Transverse colon (tissue), 4 donors: ENCODE measurements at places on chromosomes 7 and 10. TPM values are rescaled to one million over a fixed set of nuclear protein-coding genes. Genes with fewer than 3 reads are reported as not detected.

GRCh38 chr7:14309432-14309831 lies 320.0 kb upstream of the ETV1 start:
- DNase-seq, result no peak

DNA sequence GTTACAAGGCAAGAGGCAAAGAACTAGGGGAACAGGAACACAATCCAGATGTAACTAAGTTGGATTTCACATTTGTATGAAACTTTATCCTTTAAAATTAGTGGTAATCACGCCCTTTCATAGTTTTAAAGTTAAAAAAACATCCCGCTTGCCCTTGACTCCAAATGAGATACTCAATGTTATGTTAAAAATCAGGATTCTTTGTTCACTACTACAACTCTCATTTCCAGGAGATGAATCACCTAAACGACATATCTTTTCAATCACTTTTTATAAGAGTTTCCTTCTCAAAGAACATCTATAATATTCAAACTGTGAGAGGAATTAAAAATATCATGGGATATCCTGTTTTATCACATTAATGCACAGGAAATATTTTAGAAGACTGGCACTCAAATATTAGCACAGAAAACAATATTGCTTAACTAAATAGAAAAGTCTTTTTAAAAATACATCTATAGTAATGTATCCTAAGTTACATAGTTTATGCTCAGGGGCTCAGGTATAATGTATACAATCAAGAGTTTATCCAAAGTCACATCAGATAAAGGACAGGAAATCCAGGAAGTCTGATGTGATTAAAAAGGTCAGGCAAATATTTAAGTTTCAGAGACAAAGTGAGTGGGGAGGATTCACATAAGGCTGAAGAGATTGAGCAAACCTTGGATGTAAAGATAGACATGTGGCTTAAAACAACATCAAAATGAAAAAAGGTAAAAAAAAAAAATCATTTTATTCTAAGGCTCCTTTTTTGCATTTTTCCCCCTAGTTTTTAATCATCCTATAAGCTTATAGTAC lies 41.9 kb downstream of the CADPS2 start:
- no peak for DNase-seq

GRCh38 chr10:30885423-30885822 lies 146.2 kb downstream of the ZNF438 start:
- DNase-seq, result no peak

- no peak for DNase-seq
Observed at GRCh38 chr10:71555724-71556119, 159.0 kb downstream of the CDH23 start.

- no peak for DNase-seq
Observed at GRCh38 chr7:26090927-26091519, 61.0 kb upstream of the NFE2L3 start.

DNA sequence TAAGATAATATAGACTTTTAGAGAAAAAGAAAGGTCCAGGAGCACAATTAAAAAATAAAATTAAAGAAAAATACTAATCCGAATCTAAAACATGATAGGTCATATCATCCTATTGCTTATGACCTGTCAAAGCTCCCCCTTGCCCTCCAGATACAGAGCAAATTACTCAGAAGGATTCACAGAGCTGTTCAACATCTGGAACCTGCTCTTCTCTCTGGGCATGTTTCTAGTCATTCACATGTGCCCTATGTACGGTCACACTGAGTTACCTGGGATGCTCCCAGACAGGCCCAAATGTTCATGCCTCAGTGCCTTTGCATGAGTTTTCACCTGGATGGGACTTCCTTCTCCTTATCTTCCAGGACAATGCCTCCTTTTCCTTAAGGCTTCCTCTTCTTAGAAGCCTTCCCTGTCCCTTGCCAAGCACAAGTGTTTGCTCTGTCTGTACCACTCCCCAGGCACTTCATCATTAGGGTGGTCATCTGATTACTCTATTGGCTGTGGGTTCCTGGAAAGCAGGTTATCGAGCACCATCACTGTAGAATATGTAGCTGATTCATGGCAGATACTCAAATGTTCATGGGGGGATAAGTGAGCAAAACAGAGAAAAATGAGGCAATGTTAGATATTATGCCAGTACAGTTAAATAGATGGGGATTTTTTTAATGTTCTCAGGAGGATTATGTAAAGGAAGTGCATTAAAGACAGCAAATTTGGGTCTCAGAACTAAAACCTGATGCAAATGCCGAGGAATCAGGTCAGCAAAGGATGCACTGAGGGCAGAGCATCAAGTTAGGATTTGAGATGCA lies 12.0 kb upstream of the AOAH start:
- DNase-seq, result no peak

DNA sequence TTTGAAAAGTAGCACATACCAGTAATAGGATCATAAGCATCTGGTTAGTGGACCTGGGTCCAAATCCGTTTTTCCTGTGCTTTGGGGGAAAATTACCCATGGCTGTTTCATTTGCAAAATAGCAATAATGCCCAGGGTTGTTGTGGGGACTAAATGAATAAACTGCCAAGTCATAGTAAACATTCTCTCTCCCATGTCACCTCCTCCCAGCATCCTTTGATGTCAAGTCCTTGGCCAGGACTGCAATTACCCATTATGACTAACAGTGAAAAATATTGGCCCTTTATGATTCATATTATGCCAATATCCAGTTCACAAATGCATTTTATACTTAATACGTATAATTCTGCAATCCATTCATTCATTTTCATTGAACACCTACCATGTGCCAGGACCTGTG lies 23.0 kb downstream of the TOMM7 start:
- no peak for DNase-seq

- peak; percentile 60 for DNase-seq
Observed at GRCh38 chr10:75400771-75401568, 594 bp downstream of the ZNF503 start.

- peak; percentile 91 for DNase-seq
Observed at GRCh38 chr7:105521717-105522463, at the start of gene PUS7. Gene PUS7 (minus strand): TSS chr7:105522271. CDS start chr7:105508512, 13,759 bp downstream.

DNA sequence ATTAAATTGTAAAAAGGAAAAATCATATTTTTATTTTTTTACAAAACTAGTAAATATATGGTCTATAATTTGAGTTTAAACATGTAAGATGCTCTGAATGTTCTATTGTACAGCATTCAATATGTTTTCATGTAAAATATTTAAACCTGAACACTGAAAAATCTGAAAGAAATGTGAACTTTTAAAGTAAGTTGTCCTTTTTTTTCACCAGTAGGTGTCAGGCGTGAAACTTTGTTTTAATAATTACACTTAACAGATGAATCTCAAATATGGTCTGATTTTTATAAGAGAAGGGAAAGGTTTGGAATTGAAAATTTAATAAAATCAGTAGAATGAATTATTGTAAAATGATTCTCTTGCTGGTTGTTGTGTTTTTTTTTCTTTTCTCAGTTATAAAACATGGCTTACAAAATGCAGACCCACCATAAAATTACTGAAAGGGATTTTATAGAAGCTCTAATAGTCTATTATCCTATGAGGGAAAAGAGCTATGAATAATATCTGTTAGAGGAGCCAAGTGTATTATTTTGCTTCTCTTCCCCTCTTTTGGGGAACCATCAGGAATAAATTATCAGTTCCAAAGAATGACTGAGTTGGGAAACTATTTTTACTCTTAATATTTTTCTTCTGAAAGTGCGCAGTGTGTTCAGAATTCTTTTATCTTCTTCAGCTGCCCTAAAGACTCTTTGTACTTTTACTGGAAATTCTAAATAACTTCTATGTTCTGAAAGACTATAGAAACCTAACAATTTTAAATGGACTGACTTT lies 217.7 kb upstream of the FZD1 start:
- no peak for DNase-seq

- DNase-seq, result no peak
Observed at GRCh38 chr7:95011995-95012394, 104.6 kb downstream of the PPP1R9A start.

- no peak for DNase-seq
Observed at GRCh38 chr7:32522746-32523530, 27.6 kb downstream of the AVL9 start.

- DNase-seq, result no peak
Observed at GRCh38 chr7:119999738-120000475, 273.1 kb upstream of the KCND2 start.

DNA sequence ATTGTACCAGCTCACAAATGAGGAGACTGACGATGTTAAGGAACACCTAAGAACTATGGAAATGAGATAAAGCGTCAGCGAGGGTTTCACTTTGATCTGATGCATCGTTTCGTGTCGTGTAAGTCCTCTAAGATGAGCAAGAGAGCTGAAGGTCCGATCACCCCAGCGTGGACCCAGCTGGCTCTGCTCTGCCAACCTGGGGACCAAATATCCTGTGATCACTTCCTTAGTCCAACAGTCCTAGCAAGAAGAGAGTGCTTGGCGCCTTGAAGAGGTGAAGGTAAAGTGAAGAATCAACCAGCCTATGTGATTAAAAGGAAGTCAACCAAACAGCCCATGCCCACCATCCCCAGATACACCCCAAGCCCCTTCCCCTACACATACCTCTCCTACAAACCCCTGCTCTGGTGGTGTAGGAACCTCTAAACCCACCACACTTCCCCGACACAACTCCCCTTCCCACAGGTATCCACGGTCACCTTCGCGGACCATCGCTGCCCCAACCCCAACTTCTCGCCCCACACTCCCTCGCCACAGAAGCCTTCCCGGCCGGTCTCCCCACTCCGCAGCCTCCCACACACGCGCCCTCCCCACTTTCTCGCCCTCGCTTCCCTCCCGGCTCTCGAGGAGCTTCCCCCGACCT lies 722 bp downstream of the UPF2 start:
- DNase-seq, result peak; percentile 50

DNA sequence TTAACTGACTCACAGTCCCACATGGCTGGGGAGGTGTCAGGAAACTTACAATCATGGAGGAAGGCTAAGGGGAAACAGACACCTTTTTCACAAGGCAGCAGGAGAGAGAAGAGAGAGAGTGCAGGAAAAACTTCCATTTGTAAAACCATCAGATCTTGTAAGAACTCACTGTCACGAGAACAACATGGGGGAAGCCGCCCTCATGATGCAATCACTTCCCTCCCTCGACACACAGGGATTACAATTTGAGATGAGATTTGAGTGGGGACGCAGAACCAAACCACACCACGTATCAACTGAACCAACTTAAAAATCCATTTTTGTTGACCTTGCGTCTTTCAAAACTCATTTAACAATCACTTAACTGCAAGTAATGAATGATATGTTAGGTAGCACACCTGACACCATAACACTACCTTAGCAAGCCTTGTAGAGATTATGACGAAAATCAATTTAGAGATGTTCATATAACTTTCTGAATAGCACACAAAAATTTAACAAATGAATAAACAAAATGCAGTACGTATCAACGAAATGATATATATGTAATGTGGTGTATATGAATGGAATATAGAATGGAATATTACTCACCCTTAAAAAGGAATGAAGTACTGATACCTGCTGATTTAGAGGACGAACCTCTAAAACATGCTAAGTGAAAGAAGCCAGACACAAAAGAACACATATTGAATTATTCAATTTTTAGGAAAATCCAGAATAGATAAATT lies 3.7 kb downstream of the FAM3C start:
- DNase-seq, result no peak

GRCh38 chr7:23220690-23221305 lies 25.8 kb upstream of the GPNMB start:
- DNase-seq, result no peak

GRCh38 chr10:72308320-72308987 lies 34.7 kb downstream of the DDIT4 start:
- peak; percentile 63 for DNase-seq

DNA sequence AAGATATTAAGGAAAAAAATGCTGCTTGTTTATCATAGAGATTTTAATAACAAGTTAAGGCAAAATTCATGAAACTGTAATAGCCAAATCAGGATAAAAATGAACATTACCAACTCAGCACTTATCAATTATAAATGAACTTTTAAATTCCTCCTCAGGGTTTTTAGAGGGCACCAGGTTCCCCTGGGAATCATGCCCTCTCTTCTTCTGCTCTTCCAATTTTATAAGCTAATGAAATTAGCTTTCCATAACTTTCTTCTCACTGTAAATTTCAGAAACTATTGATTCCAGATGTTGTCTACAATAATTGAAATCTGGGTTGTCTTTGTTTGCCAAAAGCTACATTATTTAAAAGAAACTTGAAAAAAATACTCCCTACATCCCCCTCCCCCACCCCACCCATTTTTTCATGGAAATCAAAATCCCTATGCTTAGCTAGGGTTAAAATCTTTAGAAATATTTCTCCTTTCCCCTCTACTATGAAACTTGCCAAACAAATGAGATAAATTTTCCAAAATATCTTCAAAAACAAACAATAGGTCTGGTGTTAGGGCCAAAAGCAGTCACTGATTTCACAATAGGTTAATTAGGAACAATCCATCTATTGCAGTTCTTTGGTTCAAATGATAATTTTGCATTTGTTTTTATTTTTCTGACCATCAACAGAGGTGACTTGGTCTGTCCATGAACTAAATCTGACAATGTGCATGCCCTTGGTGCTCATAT lies 187.7 kb downstream of the DOCK4 start:
- no peak for DNase-seq

GRCh38 chr7:84190016-84190705 lies 4.4 kb downstream of the SEMA3A start:
- DNase-seq, result no peak

GRCh38 chr7:98202367-98203195 lies 8.7 kb upstream of the BHLHA15 start:
- peak; percentile 74 for DNase-seq

DNA sequence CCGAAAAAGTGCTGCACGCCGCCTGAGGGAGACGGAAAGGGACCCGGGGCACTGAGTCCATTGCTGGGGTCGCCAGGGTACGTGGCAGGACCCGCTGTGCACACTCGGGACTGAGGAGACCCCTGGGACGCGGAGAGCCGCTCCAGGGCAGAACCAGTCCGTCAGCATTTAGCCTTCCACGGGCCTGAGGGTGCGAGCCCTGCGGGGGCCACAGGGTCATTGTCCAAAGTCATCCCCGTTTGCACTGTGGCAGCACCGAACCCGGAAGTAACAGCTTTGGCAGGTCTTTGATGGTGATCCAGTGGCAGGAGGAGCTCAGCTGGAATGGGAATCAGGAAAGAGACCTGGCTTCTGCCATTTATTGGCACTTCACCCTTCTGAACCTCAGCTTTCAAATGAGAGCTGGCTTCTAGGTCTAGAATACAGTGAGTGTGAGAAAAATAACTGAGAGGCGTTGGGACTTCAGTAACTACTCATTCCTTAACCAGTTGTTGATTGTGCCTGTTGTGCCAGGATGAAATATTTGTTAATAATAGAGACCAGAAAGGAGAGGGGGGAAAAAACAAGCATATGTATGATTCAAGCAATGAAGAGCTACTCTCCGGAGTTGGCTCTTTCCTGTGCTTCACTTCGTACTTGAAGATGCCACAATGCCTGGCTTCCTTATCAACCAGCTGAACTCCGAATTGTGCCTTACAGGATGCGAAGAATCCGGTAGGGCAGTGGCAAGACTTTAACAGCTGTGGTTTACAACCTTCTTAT lies 811 bp upstream of the ARHGAP12 start:
- peak; percentile 77 for DNase-seq

Gene TMEM229A
- not detected for total RNA-seq

Gene CPN1
- not detected for total RNA-seq

Gene MSS51
- total RNA-seq, result 1.9 TPM

Gene ZDHHC16
- 29.9 TPM for total RNA-seq

Gene GIMAP2
- 4.5 TPM for total RNA-seq

Gene FBH1
- total RNA-seq, result 117 TPM
